ELR (cell line): ENCODE measurements at places on chromosomes 5 and 9.
A peak's percentile ranks its signal among the peaks of the same experiment; 100 is the strongest.

GRCh38 chr5:150278916-150279315, 10.7 kb downstream of the CAMK2A start:
- DNase-seq, result peak; percentile 87

- no peak for DNase-seq
Observed at GRCh38 chr5:169128679-169129078, 172.3 kb downstream of the SLIT3 start.

- DNase-seq, result no peak
Observed at GRCh38 chr9:79551994-79552393, 19.8 kb upstream of the TLE4 start.

DNA sequence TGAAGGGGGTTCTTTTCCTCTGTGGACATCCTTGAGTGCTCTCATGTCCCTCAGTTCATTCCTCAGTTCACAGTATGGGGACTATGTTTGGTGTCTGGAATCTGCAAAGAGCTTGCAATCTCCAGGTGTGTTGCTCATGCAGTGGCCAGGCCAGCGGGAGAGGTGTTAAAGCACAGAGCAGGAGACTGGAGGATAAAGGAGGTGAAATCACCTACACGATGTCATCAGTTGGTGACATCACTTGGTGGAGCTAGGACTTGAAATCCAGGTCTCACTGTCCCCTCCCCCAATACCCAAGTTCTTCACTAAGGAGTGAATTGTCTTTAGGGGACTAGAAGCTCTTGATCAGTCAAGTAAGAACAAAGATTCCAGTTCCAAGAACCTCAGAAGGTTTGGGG, 197.3 kb upstream of the ZNF618 start:
- DNase-seq, result no peak

GRCh38 chr9:95953986-95954385, 78.5 kb downstream of the ERCC6L2 start:
- no peak for DNase-seq

DNA sequence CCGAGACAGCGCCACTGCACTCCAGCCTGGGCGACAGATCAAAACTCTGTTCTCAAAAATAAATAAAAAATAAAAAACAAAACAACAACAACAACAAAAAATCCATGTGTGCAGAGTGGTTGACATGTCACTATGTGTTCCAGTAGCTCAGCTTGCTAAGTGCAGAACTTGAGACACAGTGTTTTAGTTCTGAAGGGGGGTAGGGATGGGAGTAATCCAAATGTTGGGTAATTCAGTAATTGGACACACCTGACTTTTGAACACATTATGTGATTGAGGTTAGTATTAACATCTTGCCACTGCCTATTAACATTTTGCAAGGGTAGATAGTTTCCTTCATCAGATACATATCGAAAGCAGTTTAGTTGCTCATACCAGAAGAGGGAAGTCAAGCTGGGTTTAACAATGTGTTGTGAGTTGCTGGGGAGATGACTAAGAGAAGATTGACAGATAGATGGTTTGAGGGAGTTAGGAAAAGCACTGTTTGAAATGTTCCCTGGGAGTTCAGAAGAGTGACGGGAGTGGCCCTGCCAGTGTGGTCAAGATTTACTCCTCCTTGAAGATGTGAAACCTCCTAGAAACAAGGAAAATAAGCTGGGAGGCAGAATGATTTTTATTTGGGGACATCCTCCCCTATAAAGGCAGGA, 928 bp downstream of the HACD4 start:
- DNase-seq, result peak; percentile 74

GRCh38 chr5:135102716-135103574, 68.9 kb upstream of the PITX1 start:
- DNase-seq, result no peak

GRCh38 chr5:584846-585245, 27.3 kb upstream of the CEP72 start:
- DNase-seq, result no peak

- no peak for DNase-seq
Observed at GRCh38 chr9:91803970-91804752, 145.9 kb downstream of the ROR2 start.

DNA sequence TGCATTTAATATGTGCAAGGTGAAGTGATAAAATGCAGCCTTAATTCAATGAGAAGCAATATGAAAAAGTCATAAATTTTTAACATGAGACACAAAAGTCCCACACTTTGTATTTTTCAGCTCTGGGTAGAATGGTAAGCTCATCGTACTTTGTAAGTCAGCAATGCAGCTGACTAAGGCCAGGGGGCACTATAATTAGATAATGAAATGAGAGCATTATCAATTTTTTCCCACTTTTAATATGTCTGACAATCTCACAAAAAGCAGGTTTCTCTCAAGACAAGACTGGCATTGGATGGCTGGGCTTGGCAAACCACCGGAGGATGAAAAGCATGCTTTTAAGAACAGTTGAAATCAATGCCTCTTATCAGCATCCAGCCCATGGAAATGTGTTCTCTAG, 162.8 kb downstream of the FAM174A start:
- peak; percentile 15 for DNase-seq
